Thoracic aorta (tissue), 2 donors: ENCODE measurements at places on chromosomes 12 and 14.

DNA sequence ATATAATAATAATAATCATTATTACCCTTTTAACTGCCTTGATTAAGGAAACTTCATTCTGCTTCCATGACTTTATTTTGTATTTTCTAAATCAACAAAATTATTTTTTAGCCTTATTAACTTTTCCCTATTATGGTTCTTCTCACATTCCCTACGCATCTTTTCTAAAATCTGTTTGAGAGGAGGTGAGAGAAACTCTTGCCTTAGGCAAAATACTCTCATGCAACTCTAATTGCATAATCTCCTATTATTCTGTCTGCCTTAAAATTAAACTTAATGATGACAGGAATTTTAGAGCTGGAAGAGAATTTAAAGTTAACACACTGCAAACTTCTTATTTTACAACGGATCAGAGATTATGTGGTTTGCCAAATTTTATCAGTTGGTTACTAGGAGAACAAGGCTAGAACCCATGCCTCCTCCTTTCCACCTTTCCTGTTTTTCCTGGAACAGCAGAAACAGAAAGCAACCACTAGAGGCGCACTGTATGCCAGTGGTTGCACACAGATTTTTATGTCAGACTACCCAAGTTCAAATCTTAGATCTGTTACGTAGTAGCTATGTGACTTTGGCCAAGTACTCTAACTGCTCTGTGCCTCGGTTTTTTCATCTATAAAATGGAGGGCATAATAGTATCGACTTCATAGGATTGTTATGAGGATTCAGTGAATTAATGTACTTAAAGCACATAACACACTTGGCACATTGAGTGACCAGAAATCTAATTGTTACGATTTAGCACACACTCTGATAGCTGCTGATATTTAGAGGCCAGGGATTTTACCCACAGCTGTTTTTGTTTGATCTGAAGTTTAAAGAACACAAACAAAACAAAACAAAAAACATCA is 4.3 kb upstream of the BRMS1L start:
- DNase-seq: no peak

- no peak for DNase-seq
Measured at GRCh38 chr12:12724421-12725085, 7.4 kb downstream of the CDKN1B start.

DNA sequence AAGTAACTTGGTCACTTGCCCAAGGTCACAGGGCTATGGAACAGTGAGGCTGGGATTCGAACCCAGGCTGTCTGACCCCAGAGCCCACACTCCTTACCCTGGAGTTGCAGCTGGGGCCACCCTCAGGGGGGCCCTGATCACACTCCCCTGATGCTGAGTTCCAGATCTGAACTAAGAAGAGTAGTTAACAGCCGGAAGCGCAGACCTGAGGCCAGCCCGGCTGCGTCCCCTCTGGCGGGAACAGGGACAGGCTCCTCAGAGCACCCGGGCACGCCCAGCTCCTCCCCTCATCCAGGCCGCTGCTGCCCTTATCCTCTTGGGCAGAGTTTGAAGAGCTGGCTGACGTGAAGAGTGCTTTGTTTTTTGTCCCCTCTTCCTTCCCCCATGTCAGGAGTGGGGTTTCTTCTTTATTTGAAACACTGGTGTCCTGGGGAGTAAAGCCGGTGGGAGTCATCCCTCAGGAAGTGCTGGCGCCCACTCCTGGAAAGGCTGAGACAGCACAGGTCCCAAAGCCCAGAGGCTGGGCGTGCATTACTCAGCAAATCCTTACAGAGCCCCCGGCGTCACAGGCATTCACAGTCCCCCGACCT is 8.7 kb downstream of the PHB2 start:
- DNase-seq: no peak

DNA sequence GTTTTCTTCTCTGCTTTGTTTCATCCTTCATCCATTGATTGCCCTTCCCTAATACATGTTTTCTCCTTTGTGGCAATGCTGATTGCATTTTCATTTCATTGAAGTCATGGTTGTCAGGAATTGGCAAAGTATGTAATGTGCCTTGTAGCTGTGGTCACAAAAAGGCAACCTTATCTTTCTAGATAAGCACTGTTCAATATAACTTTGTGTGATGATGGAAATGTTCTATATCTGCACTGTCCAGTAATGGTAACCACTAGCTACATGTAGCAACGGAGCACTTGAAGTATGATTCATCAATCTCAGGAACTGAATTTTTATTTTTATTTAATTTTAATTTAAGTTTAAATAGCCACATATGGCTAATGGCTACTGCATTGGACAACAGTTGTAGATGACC is 79.8 kb downstream of the PCNX1 start:
- no peak for DNase-seq

DNA sequence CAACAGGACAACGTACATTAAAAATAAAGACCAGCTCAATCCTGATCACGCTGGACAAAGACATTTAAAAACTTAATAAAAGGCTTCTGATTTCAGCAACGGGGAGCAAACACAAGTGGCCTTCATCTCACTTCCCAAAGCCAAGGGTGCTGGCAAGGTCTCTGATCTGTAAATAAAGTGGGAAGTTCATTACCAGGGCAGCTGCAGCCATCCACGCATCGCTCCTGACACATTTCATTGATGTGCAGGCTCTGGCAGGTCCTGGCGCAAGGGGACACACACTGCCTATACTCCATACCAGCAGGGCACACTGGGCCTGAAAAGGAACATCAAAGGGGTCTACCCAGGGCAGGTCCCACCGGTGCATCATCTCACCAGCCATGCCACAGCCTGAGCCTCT is 51.0 kb downstream of the VWF start:
- no peak for DNase-seq

DNA sequence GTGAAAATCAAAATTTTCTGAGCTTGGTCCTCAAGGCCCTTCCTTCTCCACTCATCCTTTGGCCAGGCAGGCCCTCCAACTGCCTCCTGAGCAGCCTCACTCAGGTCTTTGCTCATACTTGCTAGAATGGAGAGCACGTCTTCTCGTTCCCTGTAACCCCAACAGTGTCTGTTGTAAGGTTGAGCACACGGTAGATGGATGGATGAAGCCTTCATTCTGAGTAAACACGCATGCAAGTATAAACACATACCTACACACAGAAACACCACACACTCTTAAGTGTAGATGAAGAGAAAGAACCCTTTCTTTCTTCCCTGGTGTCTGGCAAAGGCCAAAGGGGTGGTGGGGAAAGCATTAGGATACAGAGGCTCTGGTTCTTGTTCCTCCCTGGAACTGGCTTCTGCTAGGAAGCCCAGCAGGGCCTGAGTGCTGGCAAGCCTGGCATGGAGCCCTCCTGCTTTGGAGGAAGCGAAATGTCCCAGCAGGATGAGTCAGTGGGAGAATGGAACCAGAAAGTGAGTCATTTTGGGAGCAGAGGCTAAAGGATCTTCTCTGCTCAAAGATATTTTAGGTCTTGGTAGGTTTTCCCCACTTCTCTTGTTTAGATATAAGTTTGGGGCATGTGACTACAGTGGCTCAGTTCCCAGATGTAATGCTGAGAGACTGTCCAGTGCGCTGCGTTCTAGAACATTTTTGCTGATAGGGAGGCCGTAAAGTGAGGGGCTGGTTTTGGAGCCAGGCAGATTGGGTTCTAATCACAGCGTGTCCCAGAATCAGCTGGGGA is 127.4 kb downstream of the CACNA1C start:
- DNase-seq: peak; percentile 71

DNA sequence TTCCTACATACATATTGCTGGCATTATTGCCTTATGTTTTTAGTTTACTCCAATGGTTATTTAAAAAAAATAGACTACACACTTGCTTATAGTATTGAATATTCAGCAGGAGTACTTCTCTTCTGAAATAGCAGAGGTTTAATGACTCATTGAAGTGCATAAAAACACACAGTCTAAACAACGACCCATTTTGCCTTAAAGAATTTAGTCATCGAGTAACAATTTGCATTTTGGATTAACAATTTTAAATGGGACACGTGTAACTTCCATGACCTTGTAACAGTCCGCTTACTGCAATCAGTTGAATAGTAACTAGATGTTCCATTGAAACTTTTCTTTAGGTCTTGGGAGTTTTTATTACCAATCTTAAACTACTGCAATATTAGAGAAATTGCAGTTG is 9.0 kb downstream of the TRHDE start:
- DNase-seq: no peak

DNA sequence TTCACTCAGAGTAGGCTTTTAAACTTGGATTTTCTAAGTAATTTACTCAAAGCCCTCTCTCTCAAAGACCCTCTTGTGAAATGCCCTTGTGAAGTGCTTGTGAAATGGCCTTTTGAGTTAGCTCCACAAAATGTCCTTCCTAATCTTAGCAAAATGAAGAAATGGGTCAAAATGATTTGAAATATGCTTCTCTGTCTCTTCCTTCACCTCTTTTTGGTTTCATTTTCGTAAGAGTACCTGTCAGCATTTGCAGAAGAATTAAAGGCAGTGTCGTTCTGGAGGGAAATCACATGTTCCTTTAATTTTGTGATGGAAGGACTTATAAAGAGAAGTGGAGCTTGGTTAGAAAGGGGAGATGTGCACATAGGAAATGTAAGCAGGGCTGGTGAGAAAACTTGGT is 93.7 kb downstream of the HMGA2 start:
- no peak for DNase-seq

DNA sequence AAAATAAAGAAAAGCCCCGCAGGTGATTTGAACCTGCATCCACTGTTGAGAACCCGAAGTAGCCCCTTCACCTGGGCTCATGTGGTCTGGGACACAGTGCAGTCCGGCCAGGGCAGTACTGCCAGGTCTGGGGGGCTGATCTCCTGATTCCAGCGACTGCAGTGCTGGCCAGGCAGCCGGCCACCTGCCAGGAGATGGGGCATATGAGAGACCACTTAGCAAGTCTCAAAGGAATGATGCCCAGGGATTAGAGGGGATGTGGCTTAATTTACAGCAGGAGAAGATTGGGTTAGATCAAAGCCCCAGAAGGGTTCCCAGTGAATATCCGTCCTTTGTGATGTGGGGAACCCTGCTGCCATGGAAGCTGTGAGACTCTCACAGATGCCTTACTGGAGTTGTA is 113.3 kb downstream of the PRMT8 start:
- DNase-seq: no peak

GRCh38 chr12:1517007-1517406 is 77.4 kb downstream of the FBXL14 start:
- no peak for DNase-seq
